Activated T-helper 17 cell treated with anti-CD3 and anti-CD28 coated beads, Interleukin-2, amount 50 U/mL, for 72 hours (primary cell): ENCODE measurements at places on chromosomes 1 and 21.

DNA sequence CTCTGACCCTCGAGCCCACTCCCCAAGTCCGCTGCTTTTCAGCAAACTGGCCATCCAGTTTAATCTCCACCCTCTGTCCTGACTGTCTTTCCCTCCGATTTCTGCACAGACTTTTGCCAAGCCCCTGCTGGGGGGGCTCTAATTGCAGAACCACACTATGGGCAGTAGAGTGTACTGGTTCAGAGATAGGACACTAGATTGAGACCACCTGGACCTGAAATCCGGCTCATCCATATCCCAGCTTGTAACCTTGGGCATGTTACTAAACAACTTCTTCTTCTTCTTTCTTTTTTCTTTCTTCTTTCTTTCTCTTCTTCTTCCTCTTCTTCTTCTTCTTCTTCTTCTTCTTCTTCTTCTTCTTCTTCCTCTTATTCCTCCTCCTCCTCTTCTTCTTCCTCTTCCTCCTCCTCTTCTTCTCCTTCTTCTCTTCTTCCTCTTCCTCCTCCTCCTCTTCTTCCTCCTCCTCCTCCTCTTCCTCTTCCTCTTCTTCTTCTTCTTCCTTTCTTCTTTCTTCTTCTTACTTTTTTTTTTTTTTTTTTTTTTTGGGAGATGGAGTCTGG is 7.7 kb downstream of the LRRC71 start:
- H3K4me1 ChIP-seq = peaks cover 8% of the 10 kb centered on the region
- no peaks in the 10 kb centered on the region for H3K36me3 ChIP-seq
- peak; percentile 1 for ATAC-seq
- peak overlapping the region; percentile 27 for H3K4me3 ChIP-seq
- no peak overlapping the region for H3K27ac ChIP-seq

DNA sequence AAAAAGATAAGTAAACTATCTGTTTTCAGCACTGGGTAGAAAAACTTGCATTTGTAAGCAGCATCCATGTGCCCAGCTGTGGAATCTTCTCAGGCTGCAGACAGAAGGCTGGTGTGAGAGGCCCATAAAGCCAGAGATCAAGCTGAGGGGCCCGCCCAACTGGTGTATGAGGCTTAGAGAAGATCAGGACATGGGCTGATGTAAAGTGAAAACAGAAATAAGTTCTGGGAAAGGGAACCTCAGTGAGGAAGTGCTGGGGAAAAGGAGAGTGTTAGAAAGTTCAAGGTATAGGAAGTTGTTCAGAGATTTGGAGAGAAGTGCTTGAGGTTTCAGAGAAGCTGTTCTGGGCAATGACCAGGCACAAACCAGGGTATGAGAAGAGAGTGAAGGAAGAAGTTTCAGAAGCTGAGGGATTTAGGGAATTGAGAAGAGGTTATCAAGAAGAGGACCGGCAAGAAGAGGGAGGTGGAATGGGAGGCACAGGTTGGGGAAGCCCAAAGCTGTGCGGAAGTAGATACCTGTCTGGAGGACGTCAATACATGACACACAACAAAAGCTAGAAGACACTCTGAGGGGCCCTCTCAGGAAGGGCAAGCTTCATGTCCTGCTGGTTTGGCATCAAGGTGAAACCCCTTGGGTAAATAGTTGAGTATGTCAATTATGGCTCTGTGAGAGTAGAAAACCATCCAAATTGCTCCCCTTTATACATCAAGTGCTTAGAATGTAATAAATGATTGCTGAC is 2.7 kb upstream of the CD5L start:
- peaks cover 12% of the 10 kb centered on the region for H3K27me3 ChIP-seq
- H3K27ac ChIP-seq = no peak overlapping the region
- no peaks in the 10 kb centered on the region for H3K4me1 ChIP-seq
- H3K36me3 ChIP-seq = no peaks in the 10 kb centered on the region
- H3K4me3 ChIP-seq = no peak overlapping the region

GRCh38 chr1:194295685-194296084 is 1109.3 kb upstream of the B3GALT2 start:
- peak overlapping the region; percentile 2 for H3K27ac ChIP-seq
- H3K4me1 ChIP-seq = peaks cover 6% of the 10 kb centered on the region
- H3K4me3 ChIP-seq = no peak overlapping the region
- H3K27me3 ChIP-seq = no peaks in the 10 kb centered on the region

GRCh38 chr1:185652348-185652747 is 81.8 kb upstream of the HMCN1 start:
- H3K4me1 ChIP-seq = no peaks in the 10 kb centered on the region
- no peaks in the 10 kb centered on the region for H3K27me3 ChIP-seq
- no peaks in the 10 kb centered on the region for H3K36me3 ChIP-seq
- no peak overlapping the region for H3K4me3 ChIP-seq
- ATAC-seq = peak; percentile 52
- no peak overlapping the region for H3K27ac ChIP-seq

- H3K27ac ChIP-seq = no peak overlapping the region
- H3K4me1 ChIP-seq = peaks cover 4% of the 10 kb centered on the region
- no peak overlapping the region for H3K4me3 ChIP-seq
- no peak for ATAC-seq
These were observed 8.1 kb upstream of the ADCY10 start for GRCh38 chr1:167922023-167922422.

DNA sequence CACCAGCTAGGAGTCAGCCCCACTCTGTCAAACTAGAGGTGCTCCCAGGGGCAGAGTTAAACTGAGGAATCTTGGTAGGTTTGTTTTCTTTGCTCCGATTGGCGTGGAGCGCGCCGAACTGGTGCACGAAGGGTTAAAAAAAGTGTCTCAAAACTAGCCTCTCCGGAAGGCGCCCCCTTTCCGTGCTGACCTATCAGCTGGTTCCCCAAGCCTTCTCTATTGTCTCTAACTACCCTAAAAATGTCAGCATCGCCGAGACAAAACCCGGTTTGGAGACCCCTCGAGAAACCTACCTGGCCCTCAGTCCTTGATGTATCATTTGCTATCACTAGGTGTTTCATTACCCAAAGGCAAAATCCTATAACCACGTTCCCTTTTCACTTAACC is 2.2 kb downstream of the TGFB2 start:
- H3K36me3 ChIP-seq = no peaks in the 10 kb centered on the region
- no peak for ATAC-seq
- H3K27ac ChIP-seq = no peak overlapping the region
- no peak overlapping the region for H3K4me3 ChIP-seq
- H3K27me3 ChIP-seq = peaks cover 33% of the 10 kb centered on the region
- H3K4me1 ChIP-seq = peaks cover 24% of the 10 kb centered on the region

DNA sequence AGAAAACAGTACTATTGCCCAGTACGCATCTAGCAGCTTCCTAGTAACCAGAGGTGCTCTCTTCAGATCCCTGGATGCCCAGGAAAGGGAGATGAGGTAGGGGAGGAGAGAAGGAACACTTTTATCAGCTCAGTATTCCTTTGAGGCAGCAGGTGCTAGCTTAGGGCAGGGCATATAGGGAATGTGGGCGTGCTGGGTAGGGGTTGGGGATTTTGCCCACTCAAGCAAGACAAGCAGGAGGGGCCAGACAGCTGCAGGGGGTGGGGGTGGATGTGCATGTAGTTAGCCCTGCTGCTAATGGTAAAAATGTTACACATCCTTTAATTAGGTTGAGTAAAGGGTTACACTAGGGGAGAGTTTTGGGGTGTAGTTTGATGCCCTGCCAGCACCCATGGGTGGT is 18.1 kb upstream of the AVPR1B start:
- H3K4me3 ChIP-seq = no peak overlapping the region
- H3K27me3 ChIP-seq = peaks cover 31% of the 10 kb centered on the region
- no peak overlapping the region for H3K27ac ChIP-seq
- H3K36me3 ChIP-seq = no peaks in the 10 kb centered on the region

DNA sequence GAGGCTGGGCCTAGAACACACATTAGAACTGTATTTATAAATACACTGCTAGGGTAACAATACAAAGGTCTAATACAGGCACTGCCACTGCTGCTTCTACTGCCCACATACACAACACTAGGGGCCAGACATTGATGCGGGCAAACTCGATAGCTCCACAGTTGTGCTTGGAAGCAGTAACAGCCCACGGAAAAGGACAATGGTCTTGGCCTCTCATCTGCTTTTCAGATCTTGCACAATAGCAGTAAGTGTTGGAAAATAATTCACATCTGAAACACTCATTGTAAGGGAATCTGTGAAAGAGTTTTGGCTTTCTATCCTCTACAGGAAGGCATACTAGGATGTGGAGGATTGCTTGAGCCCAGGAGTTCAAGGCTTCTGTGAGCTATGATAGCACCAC is 6.9 kb upstream of the SPOCD1 start:
- no peak for ATAC-seq
- H3K36me3 ChIP-seq = no peaks in the 10 kb centered on the region
- no peak overlapping the region for H3K4me3 ChIP-seq
- H3K27ac ChIP-seq = no peak overlapping the region
- H3K4me1 ChIP-seq = peaks cover 10% of the 10 kb centered on the region
- no peaks in the 10 kb centered on the region for H3K27me3 ChIP-seq

GRCh38 chr1:102937401-102937800 is 170.9 kb downstream of the COL11A1 start:
- H3K36me3 ChIP-seq = no peaks in the 10 kb centered on the region
- no peak for ATAC-seq
- H3K27ac ChIP-seq = no peak overlapping the region
- H3K27me3 ChIP-seq = no peaks in the 10 kb centered on the region
- H3K4me3 ChIP-seq = no peak overlapping the region

DNA sequence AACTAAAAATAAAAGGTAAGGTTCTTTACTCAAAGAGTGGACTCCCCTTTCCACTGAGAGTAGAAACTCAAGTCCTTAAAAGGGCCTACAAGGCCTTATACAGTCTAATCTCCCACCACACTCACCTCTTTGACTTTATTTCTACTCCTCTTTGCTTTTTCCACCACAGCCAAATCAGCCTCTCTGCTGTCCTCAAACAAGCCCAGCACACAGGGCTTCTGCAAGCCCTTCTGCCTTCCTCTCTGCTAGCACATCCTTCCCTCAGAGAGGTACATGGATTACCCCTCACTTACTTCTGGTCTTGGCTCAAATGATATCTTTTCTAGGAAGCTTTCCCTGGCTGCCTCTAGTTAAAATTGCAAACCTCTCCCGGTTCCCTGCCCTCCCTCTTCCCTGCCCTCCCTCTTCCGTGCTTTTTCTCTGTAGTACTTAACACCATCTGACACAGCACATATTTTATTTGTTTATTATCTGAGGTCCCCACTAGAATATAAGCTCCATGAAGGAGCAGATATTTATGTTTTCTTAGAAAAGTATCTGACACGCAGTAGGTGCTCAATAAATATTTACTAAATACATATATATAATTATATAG is 1.7 kb downstream of the LYST start:
- H3K27ac ChIP-seq = peak overlapping the region; percentile 99
- H3K36me3 ChIP-seq = peaks cover 33% of the 10 kb centered on the region
- ATAC-seq = no peak
- peaks cover 38% of the 10 kb centered on the region for H3K4me1 ChIP-seq
- no peaks in the 10 kb centered on the region for H3K27me3 ChIP-seq
- peak overlapping the region; percentile 97 for H3K4me3 ChIP-seq

- no peak overlapping the region for H3K4me3 ChIP-seq
- H3K27ac ChIP-seq = no peak overlapping the region
- H3K4me1 ChIP-seq = no peaks in the 10 kb centered on the region
- peaks cover 13% of the 10 kb centered on the region for H3K27me3 ChIP-seq
These were observed 56.5 kb downstream of the FOXO6 start for GRCh38 chr1:41417746-41418145.

DNA sequence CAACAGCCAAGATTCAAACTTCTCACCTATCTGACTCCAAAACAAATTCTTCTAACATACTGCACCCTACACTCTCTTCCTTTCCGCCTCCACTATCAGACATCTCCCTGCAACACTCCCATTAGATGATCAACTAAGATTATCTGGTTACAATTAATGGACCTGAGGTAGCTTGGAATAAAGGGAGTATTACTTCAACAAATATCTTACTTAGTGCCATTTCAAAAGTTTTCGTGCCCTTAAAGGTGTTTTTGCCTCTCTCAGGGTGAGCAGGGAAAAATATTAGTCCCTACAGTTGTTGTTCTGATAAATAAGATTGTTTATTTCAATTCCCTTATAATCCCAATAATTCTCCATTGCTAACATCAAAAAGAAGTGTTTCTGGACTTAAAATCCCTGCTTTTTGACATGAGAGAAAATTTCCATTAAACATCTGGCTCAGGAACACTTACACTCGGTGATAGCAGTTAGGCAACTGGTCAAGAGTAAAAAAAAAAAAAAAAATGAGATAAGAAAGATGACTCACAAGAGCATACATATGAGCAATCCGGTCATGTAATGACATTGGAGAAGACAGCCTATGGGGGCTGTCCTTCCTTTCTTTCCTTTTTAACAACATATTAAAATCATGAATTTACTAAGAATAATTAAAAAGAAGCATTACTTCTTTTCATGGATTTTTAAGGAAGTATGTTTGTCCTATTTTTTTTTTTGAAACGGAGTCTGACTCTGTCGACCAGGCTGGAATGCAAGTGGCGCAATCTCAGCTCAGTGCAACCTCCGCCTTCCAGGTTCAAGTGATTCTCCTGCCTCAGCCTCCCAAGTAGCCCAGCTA is 7.6 kb downstream of the RSBN1 start:
- peaks cover 37% of the 10 kb centered on the region for H3K4me1 ChIP-seq
- H3K27me3 ChIP-seq = no peaks in the 10 kb centered on the region
- no peak overlapping the region for H3K27ac ChIP-seq
- peak; percentile 45 for ATAC-seq
- peaks cover 66% of the 10 kb centered on the region for H3K36me3 ChIP-seq
- H3K4me3 ChIP-seq = peak overlapping the region; percentile 48

DNA sequence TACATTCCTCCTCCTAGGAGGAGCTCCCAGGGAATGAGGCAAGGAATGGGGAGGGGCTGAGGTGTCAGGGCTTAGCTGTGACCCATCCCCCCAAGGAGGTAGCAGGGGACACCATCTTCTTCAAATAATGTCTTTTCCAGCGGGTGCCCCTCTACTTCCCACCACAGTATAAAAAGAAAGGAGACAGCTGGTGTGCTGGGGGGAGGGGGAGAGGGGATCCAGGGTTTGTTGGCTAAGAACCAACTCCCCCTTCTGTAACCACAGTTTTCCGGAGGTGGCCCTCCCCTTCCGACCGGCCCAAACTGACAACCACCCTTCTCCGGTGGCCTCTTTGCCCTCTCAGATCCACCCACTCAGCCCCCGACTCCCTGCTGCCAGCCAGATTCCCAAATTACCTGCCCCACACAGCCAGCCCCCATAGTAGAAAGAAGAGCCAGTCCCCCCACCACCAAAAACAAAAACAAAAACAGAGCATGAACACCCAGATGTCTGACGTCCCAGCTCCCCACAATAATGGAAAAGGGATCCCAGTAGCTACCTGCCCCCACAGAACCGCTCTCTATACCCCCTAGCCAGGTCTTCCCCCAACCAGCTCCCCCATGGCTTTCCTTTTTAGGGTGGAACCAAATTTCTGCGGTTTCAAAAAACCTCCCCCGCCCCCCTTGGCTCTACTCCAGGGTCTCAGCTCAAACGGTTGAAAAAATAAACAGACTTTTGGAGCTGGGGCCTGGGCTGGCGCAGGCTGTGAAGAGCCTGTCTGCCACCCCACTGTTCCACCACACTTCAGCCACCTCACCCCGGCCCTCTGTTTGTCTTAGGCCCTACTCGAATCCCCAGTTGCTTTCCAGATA is 2.1 kb downstream of the ARHGEF2 start:
- peaks cover 91% of the 10 kb centered on the region for H3K36me3 ChIP-seq
- ATAC-seq = peak; percentile 13
- no peaks in the 10 kb centered on the region for H3K27me3 ChIP-seq
- peak overlapping the region; percentile 100 for H3K4me3 ChIP-seq
- H3K27ac ChIP-seq = peak overlapping the region; percentile 99
